ENCODE measurements at places on chromosomes 1 and 21. TPM values are rescaled to one million over a fixed set of nuclear protein-coding genes. Genes with fewer than 3 reads are reported as not detected.

DNA sequence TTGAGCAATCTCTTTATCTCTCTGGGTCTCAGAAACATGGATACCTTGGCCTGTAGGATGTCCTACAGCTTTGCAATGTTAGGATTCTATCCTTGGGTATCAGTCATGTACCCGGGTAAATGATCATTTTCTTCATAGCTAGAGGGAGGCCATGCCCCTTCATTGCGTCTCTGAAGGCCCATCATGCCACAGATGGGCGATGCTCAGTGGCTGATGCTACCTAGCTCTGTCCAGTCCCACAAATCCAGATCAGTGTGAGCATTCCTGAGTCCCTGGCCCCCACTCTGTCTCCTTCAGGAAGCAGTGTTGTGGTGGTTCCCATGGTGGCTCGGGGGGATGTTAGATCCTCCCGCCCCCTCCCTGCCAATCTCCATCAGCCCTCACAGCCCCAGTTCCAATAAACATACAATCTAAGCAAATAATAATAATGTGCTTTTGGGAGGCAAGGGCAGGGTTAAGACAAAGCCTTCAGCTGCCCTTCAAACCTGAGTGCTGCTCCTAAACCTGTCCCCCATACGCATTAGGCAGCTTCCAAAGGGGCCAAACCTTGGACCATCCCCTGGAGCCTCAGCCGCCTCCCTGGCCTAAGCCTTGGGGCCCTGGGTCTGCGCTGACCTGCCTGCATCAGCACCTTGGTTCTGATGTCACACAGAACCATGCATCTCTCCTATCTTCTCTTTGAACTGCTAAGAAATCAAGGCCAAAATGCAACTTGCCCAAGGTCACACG, 681 bp upstream of the GPR61 start:
- DNase-seq = no peak

DNA sequence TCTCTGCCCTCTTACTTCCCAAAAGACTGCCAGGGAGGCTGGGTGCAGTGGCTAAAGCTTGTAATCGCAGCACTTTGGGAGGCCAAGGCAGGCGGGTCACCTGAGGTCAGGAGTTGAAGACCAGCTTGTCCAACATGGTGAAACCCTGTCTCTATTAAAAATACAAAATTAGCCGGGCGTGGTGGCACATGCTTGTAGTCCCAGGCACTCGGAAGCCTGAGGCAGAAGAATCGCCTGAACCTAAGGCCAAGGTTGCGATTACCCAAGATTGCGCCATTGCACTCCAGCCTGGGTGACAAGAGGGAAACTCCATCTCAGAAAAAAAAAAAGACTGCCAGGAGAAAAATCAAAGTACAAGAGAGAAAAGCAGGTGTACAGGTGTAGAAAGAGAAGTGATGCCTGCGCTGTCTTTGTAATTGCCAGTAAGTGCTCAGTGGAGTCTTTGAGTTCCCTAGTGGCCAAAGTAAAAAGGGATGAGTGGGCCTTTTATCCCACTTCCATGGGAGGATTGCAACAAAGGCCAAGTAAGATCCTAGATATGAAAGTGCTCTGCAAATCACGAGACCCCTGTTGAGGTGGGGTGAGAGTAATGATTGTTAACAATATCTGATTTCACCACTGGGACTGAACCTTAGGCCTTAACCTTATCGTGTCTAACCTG, 94.7 kb upstream of the WNT4 start:
- DNase-seq = peak; percentile 33

- peak; percentile 6 for DNase-seq
Observed at GRCh38 chr1:88462488-88463261, 221.4 kb upstream of the PKN2 start.

DNA sequence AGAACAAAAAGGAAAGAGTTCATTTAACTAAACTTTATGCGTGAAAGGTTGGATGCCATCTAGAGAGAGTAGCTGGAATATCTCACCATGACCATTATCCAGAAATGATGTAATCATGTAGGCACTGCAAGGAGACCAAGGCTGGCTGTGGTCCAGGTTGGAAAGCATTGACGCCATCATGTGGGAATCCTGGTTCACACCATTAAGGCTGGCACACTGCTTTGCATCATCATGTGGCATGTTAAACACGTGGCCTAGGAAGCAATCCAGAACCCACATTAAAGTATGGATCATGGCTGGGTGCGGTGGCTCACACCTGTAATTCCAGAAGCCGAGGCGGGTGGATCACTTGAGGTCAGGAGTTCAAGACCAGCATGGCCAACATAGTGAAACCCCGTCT, 4.3 kb downstream of the ADAMTS1 start:
- DNase-seq = peak; percentile 92

DNA sequence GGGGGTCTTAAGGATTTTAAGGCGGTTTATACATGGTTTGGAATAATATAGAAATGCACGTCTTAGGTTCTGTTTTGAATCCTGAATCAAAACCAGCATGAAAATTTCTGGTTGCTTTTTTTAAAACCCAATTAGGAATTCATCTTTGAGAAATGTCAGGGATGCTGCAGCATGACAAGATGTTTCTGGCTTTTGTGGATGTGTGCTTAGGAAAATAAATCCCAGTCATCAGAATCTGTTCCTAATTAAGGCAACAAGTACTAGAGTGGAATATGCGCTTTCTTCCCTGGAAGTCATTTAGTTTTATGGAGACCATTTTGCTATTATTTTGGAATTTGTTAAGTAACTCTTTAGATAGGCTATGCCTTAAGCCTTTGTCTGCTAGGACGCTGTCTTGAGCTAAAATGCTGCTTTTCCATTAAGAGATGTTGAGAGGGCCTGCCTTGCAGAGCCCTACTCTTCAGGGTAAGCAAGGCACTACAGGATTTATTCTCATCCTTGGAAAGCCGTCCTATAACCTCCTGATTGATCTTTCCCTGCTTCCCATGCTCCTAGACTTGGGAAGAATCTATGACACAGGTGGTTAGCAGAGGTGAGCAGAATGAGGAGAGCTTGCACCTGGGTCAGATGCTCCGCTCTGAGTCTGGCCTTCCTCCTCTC, 332.8 kb downstream of the DISC1 start:
- no peak for DNase-seq

The CCDC27 gene
- not detected for total RNA-seq

DNA sequence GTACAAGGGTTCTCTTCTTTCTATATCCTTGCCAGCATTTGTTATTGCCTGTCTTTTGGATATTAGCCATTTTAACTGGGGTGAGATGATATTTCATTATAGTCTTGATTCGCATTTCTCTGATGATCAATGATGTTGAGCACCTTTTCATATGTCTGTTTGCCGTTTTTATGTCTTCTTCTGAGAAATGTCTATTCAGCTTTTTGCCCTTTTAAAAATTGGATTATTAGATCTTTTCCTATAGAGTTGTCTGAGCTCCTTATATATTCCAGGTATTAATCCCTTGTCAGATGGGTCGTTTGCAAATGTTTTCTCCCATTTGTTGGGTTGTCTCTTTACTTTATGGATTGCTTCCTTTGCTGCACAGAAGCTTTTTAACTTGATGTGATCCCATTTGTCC, 19.4 kb upstream of the MRPS14 start:
- DNase-seq = no peak

- DNase-seq = peak; percentile 9
Observed at GRCh38 chr1:183101081-183101480, 77.9 kb downstream of the LAMC1 start.

DNA sequence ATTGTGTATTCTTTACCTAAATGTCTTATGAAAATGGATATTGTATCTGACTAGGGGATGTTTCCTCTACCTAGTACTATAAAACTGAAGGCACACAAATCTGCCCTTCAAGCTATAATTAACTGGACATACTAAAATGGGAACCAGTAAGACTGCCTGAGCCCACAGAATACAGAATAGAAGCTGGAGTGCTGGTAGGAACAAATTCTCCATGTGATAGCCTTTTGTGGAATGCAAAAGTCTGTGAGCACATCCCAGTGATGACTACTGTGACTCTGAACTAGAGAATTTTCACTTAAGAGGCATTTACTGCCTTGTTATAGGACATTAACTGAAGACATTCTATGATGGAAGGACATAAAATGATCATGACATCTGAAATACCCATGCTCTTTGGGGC, 30.3 kb downstream of the KIFAP3 start:
- no peak for DNase-seq

The ZC3H12A gene
- 24.2 TPM for total RNA-seq

The RGS4 gene
- not detected for total RNA-seq

DNA sequence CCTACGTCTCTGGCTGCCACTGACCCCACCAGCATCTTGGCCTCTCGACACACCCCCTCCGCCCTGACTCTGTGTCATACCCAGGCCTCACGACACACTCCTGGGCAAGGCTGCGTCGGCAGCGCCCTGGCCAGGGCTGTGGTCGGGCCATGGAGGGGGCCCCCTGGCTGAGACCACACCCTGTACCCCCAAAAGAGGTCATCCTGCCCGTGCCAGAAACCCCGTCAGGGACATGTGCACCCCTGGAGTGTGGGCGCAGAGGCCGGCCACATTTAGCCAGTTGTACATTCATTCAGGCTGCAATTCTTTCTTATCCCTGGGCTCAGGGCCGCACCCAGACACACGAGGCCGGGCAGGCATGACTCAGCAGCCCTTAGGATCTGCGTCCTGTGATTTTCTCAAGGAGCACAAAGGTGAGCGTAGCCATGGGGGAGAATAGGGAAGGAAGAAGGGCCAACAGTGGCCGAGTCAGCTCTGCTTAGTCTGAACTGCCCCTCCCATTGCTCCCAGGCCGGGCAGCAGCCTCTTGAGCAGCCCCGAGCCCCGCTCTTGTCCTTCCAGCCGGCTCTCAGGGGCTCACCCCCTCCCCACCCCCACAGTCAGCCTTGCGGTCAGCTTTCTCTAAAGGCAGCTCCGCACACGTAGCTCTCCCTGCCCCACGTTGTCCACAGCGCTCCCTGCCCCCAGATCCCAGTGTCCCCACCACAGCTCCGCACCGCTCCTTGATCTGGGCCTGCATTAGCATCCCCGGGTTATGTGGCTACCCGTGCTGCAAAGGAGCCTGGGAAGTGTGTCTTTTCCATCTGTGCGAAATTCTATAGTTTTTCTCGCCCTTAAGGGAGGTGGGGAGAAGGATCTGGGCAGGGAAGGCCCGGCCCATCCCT, 7.9 kb downstream of the CSTB start:
- DNase-seq = peak; percentile 89
